Naive thymus-derived CD4-positive, alpha-beta T cell (primary cell): ENCODE measurements at places on chromosomes 6 and 20. TPM values are rescaled to one million over a fixed set of nuclear protein-coding genes. Genes with fewer than 3 reads are reported as not detected.

GRCh38 chr6:166955865-166956443, 396 bp downstream of the RNASET2 start:
- no peak for DNase-seq

DNA sequence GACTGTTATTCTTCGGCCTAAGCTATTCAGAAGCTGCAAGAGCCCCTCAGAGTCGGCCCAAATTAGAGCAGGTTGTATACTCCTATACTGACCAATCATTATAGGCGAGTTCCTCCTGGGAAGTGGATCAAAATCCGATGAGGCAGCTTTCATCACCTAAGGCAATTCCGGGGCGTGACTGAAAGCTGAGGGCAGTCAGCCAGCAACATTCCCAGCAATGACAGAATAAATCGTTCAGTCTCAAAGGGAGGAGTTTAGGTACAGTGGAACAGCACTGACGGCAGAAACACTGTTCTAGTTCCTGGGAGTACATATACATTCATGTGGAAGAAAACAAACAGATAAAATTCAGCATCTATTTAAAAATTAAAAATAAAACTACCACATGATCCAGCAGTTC, 10.8 kb downstream of the HLA-DQB2 start:
- DNase-seq = no peak

GRCh38 chr6:24642061-24642460, 3.9 kb downstream of the KIAA0319 start:
- no peak for DNase-seq

GRCh38 chr6:163577404-163577803, 162.9 kb downstream of the QKI start:
- no peak for DNase-seq

DNA sequence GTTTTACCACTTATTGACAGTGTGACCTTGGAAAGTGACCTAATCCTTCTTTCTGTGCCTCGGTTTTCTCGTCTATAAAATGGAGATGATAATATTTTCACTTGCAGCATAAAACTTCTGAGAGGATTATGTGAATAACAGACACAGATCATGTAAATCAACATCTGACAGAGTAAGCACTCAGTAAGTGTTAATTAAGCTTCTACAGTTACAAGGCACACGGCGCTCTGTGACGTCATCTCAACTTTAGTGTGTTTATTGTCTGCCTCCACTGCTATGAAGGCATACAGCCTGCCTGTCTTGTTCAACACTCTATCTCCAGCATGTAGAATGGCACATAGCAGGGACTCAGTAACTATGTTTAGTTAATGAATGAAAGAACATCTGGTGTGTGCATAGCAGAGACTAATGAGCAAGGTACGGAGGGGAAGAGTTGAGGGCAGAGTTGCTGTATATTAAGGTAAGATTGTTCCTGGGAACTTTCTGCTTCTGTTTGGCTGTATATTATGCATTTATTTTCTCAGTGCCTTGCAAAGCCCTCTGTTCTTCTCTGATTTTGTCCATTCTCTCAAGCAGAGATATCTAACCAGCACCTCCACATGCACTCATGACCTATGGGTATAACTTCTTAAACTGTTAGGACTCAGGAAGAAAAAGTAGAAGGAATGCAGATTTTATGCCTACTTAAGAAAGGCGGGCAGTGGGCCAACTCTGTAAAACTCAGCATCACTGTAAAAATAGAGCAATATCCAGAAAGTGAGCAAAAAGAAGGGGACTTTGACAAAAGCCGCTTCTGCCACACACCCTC, 66.4 kb upstream of the STMND1 start:
- no peak for DNase-seq

- no peak for DNase-seq
These were observed 12.2 kb downstream of the FILIP1 start for GRCh38 chr6:75481394-75481793.

DNA sequence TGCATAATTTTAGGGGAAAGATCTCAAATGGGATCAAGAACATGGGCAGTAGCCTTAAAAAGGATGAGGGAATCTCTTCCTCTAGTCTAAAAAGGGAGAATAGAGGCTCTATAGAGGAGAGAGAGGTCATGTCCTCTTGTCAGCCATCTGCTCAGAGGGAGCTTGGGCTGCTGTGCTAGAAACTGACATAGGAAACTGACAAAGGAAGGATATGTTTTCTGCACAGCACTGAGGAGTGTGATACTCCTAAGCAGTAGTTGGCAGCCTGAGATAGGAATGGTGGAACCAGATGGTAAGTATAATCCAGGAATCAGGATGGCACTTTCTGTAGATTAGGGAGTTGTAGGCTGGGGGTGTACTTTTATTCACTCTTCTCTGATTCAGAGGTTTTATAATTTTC, 59.2 kb downstream of the PTPRA start:
- no peak for DNase-seq

DNA sequence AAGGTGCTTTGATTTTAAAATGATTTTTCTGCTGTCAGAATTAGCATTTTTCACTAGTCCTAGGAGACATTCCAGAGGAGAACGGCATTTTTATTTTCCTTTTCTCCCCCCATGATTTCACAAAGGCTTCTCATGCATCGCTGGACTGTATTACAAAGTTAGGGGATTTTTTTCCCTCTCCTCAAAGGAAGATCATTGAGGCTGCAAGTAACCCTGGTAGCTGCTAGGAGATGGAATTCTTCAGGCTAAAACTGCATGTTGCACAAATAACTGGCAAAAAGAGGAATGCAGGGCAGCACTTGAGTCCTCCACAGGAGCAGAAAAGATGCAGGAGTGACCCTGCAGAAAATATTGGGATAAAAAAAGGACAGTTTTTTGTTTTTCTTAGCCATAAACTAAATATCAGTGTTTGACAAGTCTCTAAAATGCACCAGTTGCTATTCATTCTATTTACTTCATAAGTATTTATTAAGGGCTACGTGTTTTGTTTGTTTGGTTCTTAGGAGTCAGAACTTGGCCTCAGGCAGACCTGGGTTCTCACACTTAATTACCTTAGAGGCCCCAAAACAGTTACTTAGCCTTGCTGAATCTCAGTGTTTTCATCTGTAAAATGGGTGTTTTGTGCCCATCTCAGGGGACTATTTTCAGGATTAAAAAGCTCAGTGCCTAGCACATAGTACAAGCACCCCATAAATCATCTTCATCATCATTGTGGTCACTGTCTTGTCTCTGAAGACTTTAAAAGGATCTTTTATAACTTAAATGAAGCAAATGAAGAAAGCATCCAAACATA, 144.5 kb upstream of the ID4 start:
- DNase-seq = no peak

DNA sequence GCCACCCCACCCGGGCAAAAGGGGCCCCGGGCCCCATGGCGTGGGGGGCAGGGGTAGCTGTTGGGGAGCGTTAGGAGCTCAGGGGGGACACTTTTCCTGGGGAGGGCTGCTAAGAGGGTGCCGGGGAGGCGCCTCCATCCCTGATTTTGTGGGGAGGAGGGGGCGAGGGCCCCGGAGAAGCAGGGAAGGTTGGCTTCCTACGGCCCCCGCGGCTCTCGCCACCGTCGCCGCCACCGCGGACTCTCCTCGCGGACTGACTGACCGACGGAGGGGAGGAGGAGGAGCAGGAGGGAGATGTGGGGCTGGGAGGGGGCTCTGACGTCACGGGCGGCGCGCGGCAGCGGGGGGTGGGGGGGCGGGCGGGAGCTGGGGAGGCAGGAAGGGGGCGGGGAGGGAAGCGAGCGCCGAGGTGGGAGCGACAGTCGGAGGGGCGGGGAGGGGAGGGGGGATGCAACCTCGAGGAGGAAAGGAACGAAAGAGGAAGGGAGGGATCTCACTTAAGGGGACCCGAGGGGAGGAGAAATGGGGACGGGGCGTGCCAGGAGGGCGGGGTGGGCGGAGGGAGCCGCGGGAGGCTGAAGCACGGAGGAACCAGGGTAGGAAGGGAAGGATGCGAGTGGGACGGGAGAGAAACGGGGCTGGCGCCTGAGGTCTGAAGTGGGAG, 5.1 kb downstream of the GABBR1 start:
- peak; percentile 46 for DNase-seq

GRCh38 chr6:20606831-20607230, 72.6 kb downstream of the CDKAL1 start:
- no peak for DNase-seq

DNA sequence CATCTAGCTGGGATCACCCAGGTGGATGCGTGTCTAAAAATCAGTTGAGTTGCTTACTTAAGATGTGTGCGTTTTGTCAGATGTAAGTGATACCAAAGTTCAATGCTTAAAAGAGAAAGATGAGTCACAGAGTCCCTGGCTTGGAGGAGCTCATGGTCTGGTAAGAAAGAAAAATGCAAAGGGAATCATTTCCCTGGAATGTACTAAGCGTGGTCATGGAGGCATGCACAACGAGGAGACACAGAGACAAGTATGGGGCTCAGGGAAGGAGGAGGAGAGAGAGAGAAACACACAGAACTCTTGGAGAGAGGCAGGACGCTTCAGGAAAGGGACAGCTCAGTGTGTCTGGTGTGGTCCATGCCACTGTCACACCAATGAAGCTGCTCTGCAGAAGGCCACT, 186.9 kb upstream of the GMDS start:
- DNase-seq = no peak

DNA sequence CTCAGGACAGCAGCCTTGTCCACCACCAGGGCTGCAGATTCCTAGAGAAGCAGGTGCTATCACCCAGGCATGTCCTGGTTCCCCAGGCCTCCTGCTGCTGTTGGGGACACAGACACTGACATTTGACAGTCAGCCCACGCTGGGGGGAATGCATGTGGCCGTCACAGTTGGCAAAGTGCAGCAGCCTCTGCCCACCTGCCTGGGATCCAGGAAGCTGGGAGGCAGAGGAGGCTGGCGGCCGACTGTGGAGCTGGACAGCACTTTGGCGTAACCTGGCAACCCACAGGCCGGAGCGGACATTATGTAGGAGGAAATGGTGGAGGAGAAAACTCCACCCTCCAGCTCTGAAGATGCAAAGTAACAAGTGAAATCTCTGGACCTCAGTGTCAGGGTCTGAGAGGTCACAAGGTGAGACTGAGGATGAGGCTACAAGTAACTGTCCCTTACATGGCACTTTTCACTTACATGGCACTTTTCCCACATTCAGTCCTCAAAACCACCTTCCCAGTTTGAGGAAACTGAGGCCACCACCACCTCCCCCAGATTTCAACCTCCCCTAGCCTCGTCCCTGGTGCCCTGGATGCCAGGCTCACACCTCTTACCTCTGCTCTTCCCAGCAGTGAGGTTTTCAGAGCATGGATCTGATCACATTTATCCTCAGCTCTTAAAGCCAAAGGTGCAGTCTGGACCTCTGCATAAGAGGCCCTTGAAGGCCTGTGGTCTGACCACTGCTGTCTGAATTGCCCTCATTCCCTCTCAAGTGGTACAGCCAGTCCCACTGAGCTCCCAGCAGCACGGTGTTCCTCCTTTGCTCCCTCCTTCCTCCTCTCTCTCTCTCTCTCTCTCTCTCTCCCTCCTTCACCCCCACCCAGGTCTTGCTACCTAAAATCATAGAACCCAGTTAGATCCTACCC, 8.7 kb downstream of the MAP1LC3A start:
- no peak for DNase-seq

GRCh38 chr6:81023007-81023582, 729.4 kb downstream of the TENT5A start:
- no peak for DNase-seq

GRCh38 chr6:141097471-141097870, 1035.3 kb upstream of the GJE1 start:
- DNase-seq = no peak

F13A1 gene
- total RNA-seq = 42.2 TPM

NKAIN2 gene
- total RNA-seq = not detected

ACSS2 gene
- 51.7 and 59.3 TPM in 2 replicates for total RNA-seq

KIF25 gene
- total RNA-seq = not detected in 2 replicates
